ENCODE measurements at places on chromosomes 4 and X. TPM values are rescaled to one million over a fixed set of nuclear protein-coding genes. Genes with fewer than 3 reads are reported as not detected.

Gene RTL3
- not detected for total RNA-seq

Gene USP51
- total RNA-seq, result 0.97 TPM

Gene FAM120C
- 11.4 TPM for total RNA-seq

Gene PNMA6F
- total RNA-seq, result not detected

Gene NEIL3
- 6.9 TPM for total RNA-seq

Gene VCX3A
- total RNA-seq, result not detected

Gene ARX
- not detected for total RNA-seq

Gene NEUROG2
- total RNA-seq, result not detected

Gene LRIT3
- total RNA-seq, result 0.16 TPM

Gene APBB2
- total RNA-seq, result 162 TPM

Gene VCX3B
- not detected for total RNA-seq

GRCh38 chr4:106414366-106414765 lies 45.8 kb upstream of the GIMD1 start:
- no peak overlapping the region for H3K27ac ChIP-seq
- H3K4me3 ChIP-seq, result no peak overlapping the region
- H3K36me3 ChIP-seq, result no peaks in the 10 kb centered on the region
- no peaks in the 10 kb centered on the region for H3K27me3 ChIP-seq

- H3K36me3 ChIP-seq, result no peaks in the 10 kb centered on the region
- no peak overlapping the region for H3K4me3 ChIP-seq
- H3K27ac ChIP-seq, result no peak overlapping the region
Observed at GRCh38 chrX:16310326-16310725, 143.0 kb downstream of the MAGEB17 start.

GRCh38 chrX:5644776-5645175 lies 583.9 kb downstream of the NLGN4X start:
- H3K4me1 ChIP-seq, result no peaks in the 10 kb centered on the region
- no peak for DNase-seq
- no peaks in the 10 kb centered on the region for H3K27me3 ChIP-seq
- no peak overlapping the region for H3K4me3 ChIP-seq

- H3K27ac ChIP-seq, result no peak overlapping the region
- no peak overlapping the region for H3K4me3 ChIP-seq
- no peaks in the 10 kb centered on the region for H3K36me3 ChIP-seq
- no peaks in the 10 kb centered on the region for H3K27me3 ChIP-seq
Observed at GRCh38 chrX:155028877-155029291, 2.2 kb downstream of the FUNDC2 start.

DNA sequence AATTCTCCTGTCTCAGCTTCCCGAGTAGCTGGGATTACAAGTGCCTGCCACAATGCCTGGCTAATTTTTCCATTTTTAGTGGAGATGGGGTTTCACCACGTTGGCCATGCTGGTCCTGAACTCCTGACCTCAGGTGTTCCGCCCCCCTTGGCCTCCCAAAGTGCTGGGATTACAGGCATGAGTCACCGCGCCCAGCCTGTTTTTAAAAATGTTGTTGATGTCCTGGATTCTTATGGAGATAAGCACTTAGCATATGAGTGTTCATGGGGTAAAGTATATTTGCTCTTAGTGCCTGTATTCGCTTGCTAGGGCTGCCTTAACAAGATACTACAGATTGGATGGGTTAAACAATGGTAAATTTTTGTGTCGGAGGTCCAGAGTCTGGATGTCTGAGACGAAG lies 91.7 kb downstream of the CEP44 start:
- H3K27me3 ChIP-seq, result no peaks in the 10 kb centered on the region
- no peaks in the 10 kb centered on the region for H3K36me3 ChIP-seq
- no peaks in the 10 kb centered on the region for H3K4me1 ChIP-seq
- no peak for DNase-seq
- no peak overlapping the region for H3K27ac ChIP-seq
- no peak overlapping the region for H3K4me3 ChIP-seq

DNA sequence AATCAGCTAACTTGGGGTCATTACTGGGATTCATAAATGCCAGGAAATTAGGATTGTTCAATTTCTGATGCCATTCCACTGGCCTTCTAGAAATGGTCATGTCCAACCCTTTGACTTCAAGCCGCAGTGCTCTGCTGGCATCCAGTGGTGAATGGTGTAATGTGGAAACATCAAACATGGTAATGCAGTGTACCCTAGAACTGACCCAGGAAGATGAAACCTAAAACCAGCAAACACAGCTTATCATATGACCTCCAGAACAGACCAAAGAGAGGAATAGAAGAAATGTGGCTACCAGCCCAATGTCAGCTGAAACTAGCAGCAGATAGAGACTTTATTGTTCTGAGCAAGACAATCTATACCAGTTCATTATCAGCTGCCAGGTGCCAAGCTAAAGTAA lies 13.8 kb downstream of the CXCL13 start:
- no peaks in the 10 kb centered on the region for H3K36me3 ChIP-seq
- peaks cover 8% of the 10 kb centered on the region for H3K27me3 ChIP-seq
- no peak for DNase-seq
- no peaks in the 10 kb centered on the region for H3K4me1 ChIP-seq

- DNase-seq, result no peak
- no peaks in the 10 kb centered on the region for H3K4me1 ChIP-seq
- H3K27me3 ChIP-seq, result no peaks in the 10 kb centered on the region
Observed at GRCh38 chrX:129347291-129347690, 176.0 kb downstream of the SMARCA1 start.

DNA sequence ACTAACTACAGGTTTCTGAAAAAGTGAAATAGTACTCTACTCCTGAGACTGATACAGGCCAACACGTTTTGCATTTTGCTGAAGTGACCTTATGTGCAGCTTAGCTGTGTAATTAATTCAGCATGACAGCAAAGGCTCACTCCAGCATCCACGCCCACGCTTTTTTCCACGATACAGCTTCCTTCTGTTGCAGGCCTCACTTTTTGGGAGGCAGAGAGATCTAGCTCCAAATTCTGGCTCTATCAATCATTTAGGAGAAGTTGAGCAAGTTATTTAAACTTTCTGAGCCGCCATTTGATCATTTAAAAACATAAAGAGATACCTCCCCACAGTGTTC lies 160.3 kb downstream of the AFAP1 start:
- H3K27ac ChIP-seq, result no peak overlapping the region
- H3K4me1 ChIP-seq, result peaks cover 42% of the 10 kb centered on the region
- peaks cover 27% of the 10 kb centered on the region for H3K36me3 ChIP-seq

GRCh38 chrX:16828124-16828908 lies 41.8 kb downstream of the RBBP7 start:
- peak; percentile 66 for DNase-seq
- peaks cover 31% of the 10 kb centered on the region for H3K4me1 ChIP-seq
- H3K27ac ChIP-seq, result peak overlapping the region; percentile 74
- no peaks in the 10 kb centered on the region for H3K36me3 ChIP-seq
- H3K27me3 ChIP-seq, result no peaks in the 10 kb centered on the region
- H3K4me3 ChIP-seq, result no peak overlapping the region

- H3K36me3 ChIP-seq, result no peaks in the 10 kb centered on the region
- no peak overlapping the region for H3K27ac ChIP-seq
- no peak for DNase-seq
- peaks cover 20% of the 10 kb centered on the region for H3K27me3 ChIP-seq
- no peaks in the 10 kb centered on the region for H3K4me1 ChIP-seq
Observed at GRCh38 chr4:5018096-5018495, 1.2 kb downstream of the CYTL1 start.

DNA sequence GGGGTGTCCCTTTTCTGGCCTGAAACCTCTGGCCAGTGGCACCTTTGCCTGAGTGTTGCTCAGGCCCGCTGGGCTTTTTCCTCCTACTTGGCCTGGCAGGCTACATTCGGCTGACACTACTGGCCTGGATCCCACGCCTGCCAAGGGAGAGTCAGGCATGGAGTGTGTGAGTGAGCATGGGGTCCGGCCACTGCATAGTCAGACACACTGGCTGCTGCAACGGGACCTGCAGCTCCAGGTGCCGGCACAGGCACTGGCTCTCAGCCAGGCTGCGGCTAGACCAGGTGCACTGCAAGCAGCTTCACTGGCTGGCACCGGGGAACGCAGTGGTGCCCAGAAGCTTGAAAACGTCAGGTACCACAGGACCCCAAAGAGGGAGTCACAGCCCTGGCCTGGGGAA lies 434.9 kb downstream of the ARHGAP24 start:
- no peaks in the 10 kb centered on the region for H3K27me3 ChIP-seq
- H3K36me3 ChIP-seq, result peaks cover 2% of the 10 kb centered on the region
- no peak for DNase-seq
- no peak overlapping the region for H3K4me3 ChIP-seq

- H3K4me1 ChIP-seq, result no peaks in the 10 kb centered on the region
- H3K36me3 ChIP-seq, result no peaks in the 10 kb centered on the region
- no peak for DNase-seq
- no peak overlapping the region for H3K4me3 ChIP-seq
Observed at GRCh38 chr4:84366161-84366560, 132.9 kb downstream of the NKX6-1 start.

DNA sequence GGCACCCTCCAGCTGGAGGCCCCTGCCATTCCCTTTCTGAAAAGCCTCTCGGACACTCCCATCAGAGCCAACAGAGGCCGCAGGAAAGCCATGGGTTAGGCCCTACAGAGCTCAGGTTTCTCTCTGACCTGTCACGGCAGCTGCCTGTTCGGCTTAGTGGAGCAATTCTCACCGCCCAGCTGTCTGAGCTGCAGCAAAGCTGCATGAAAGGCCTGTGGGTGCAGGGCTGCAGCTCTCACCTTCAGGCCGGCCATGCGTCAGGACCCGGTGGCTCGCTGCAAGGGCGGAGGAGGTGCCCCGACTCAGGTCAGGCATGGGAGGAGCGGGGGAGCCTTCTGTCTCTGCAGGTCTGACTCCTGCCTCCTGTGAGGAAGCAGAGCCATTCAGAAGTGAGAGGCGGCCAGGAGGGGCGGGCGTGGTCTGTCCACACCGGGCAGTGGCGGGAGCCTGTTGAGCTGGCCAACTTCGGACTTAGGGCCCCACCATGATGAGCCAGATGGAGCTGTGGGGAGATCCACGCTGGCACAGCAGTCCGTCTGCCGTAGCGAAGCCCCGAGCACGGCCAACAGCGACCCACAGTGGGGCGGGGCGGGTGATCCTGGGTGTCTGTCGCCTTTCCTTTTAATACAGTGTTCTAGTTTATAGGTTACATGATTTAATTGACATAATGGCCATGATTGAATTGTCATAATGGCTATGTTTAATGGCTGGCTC lies 23.4 kb downstream of the PDE6B start:
- no peak overlapping the region for H3K27ac ChIP-seq
- no peaks in the 10 kb centered on the region for H3K4me1 ChIP-seq
- no peaks in the 10 kb centered on the region for H3K36me3 ChIP-seq
- DNase-seq, result no peak
- H3K27me3 ChIP-seq, result no peaks in the 10 kb centered on the region

GRCh38 chr4:128986908-128987307 lies 106.4 kb downstream of the SCLT1 start:
- no peak overlapping the region for H3K4me3 ChIP-seq
- no peaks in the 10 kb centered on the region for H3K36me3 ChIP-seq
- no peaks in the 10 kb centered on the region for H3K27me3 ChIP-seq
- DNase-seq, result no peak
